ENCODE measurements at places on chromosomes 5 and 9.

DNA sequence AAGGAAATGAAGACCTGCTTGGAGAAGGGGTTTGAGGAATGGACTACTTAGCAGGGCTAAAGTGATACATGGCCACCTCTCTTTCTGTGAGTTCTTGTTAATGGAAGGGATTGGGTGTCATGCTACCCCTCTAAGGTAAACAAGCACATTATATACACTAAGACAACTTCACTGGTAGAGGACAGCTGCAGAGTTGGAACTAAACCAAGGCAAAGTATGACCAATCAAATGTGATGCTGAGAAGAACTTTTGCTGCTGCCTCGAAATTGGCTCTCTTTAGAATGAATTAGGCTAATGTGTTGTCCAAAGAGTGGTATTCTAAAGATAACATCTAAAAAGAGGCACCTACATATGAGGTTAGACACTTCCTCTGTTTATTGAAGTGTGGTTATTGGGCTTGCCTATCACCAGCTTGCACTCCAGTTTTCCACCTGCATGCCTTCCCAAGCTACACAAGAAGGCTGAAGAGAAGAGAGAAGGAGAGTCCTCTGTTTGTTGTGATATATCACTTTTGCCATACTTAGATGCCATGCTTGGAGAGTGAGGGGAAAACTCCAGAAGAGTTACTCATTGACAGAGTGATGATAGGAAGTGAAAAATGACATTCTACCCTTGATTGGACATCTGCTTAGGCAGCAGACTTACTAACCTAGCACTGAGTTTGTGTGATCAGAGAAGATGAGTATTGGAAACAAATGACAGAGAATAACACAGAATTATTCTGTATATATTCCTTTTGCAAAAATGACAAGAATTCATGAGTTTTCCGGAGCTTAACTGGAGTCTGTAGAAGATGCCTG is 536.1 kb downstream of the ZNF608 start:
- DNase-seq: no peak

DNA sequence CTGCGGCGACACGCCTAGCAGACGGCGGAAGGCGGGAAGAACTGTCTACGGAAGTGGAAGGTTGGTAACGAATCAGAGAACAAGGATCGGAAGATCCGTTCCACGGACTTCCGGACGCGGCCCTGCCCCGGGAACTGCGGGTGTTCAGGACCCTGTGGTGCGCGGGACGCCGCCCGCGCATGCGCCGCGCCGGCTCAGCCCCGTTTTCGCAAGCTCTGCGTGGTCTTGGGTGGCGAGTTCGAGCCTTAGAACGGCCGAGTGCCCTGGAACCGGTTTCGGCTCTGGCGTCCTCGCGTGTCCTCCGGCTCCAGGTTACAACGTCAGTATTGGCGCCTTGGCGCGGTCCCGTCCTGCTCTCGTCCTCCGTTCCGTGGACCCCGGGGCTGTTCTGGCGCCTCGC is 515 bp upstream of the RNU6ATAC start:
- no peak for DNase-seq

- DNase-seq: no peak
These were observed 69.0 kb downstream of the SCAMP1 start for GRCh38 chr5:78429332-78429980.

GRCh38 chr5:40569546-40570270 is 110.0 kb upstream of the PTGER4 start:
- no peak for DNase-seq

DNA sequence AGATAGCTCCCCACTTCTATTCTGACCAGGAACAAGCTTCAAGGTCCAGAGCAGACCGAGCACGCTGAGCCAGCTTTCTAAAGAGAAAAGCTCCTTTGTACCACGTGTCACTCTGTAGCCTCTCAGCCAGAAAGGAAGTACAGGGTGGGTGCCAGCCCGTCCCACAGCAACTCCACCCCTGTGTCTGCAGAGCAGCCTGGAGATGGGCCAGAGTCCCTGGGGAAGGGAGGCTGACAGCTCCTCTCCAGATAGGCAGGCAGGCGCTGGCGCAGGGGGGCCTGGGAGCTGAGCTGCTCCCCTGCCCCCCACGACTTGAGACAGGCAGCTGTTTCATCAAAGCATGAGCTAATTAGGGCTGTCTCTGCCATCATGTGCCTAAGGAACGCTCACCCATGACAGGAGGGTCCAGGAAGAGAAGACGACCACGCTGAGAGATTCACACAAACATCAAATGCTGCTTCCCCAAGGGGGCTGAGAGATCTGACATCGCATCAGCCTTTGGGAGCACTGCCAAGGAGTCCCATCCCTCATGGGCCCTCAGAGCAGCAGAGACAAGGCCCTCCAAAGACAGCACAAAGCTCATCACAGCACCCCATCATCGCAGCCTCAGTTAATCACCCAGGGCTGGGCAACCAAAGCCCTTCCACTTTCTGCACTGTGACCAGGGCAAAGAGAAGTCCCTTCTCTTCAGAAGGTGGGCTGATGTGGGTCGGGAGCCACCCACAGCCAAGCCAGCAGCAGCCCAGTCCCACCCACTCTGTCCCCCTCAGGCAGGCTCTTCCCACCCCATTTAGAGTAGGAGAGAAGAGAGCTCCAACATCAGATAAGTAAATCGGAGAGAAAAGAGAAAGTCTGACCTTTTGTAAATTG is 78.5 kb upstream of the LRRTM2 start:
- peak; percentile 98 for DNase-seq

- peak; percentile 46 for DNase-seq
These were observed 1.1 kb upstream of the PLEKHG4B start for GRCh38 chr5:90590-91547.

- DNase-seq: no peak
These were observed 10.7 kb downstream of the LOX start for GRCh38 chr5:122067390-122067789.

GRCh38 chr9:89021154-89021803 is 30.0 kb downstream of the S1PR3 start:
- DNase-seq: no peak

DNA sequence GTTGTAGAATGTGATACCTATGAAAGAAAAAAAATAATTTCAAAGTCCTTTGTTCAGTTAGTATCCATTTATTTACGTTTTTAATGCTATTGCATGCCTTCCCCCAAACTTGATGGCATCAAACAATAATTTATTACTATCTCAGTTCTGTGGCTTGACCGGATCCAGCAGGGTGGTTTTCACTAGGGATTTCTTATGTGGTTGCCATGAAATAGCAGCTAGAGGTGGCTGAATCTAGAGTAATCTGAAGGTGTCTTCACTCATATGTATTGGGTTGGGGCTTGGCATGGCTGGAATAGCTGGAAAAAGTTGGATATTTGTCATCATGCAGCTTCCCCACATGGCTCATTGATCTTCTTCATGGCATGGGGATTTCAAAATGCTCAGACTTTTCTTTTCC is 619.3 kb upstream of the ZNF608 start:
- no peak for DNase-seq

DNA sequence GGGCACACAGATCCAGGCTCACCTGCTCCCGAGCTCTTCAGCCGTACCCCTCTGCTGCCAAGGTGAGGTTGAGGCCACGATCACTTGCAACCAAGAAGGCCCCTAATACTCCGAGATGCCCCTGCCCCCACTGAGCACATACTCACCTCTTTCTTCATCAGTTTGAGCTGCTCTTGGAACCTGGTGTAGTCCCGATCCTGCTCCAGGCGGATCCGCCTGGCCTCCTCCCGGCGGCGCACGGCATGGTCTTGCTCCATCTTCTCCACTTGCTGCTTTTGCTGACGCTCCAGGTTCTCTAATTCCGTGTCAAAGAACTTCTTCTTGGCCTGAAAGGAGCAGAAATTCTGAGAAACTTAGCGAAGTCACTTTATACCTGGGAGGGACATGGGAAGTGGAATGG is 75.7 kb upstream of the FBXW11 start:
- DNase-seq: no peak

DNA sequence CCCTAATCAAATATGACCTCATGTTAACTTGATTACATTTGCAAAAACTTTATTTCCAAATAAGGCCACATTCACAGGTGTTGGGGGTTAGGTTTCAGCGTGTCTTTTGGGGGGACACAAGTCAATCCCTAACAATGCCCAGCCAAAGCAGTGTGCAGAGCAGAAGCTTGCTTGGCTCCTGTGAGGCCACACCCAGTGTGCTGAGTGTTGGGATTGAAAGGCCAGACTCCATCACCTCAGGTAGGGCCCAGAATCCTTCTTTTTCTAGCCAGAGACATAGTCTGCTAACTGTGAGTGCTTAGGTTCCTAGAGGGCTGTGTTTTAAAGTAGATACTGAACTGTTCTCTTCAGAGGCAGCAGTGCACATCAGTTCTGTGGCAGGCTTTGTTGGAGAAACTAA is 27.9 kb downstream of the KDM4C start:
- DNase-seq: no peak

DNA sequence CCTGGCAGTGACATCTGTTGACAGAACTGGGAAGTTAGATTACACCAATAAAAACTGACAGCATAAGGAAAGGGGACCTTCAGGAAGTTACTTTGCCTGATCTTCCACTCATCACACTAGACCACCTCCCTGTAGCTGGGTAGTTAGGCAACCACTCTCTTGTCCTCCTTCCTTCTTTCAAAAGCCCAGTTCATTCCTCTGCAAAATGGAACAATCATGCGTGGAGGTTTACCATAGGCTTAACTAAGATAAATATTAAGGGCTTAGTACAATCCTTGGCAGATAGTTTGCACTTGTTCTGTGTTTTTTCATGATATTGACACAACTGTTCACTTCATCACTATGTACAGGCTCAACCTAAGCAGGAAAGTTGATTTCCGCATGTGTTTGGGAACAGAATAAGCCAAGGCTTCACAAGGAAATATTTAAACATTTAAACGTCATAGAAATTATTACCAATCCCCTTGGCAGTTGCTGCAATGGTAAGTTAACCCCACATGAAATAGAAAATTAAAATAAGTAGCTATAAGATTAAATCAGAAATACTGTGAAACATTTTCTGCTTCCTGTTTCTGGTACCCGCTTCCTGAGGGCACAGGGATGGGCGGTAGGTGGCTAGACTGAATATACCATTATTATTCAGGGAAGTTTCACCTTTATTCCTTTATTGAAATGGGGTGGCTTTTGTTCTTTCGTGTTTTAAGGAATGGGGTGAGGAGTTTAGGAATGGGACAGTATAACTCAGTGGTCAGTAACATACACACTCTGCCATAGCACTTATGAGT is 9.9 kb upstream of the PTGER4 start:
- no peak for DNase-seq

- DNase-seq: no peak
These were observed 54.5 kb downstream of the GABBR2 start for GRCh38 chr9:98654247-98654646.

GRCh38 chr5:36006163-36006562 is 15.0 kb upstream of the UGT3A1 start:
- no peak for DNase-seq

GRCh38 chr5:32462618-32463017 is 18.1 kb upstream of the ZFR start:
- DNase-seq: no peak

DNA sequence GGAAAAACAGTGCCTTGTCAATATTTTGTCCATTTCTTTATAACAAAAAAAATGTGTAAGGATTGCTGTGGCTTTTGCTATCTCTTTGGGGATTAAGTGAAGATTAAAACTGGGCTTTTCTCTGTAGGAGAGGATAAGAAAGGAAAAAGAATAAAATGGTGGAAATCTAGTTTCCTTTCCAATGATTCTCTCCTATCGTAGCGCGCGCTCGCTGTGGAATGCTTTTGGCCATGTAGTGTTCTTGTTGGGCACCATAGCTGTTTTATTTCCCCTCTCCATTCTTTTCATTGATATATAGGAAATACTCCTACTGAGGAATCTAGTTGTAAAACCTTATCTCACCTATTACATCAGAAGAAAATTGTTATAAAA is 1.5 kb downstream of the STXBP1 start:
- DNase-seq: no peak

DNA sequence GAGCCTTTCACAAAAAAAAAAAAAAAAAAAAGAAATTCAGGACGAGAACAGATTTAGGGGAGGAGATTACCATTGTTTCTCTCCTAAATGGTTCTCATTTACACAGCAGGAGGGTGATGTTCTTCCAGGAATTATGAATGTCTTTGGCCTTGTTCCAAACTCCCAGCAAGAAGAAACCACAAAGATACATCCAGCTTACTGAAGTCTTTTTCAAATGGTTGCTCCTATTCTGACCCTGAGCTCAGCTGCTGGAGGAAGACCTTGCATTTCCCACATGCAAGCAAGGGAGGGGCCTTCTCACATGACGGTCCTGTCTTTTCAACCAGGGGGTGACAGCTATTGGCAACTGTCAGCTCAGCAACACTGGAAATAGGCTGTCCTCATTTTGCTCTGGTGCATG is 203.0 kb upstream of the VLDLR start:
- DNase-seq: peak; percentile 96

DNA sequence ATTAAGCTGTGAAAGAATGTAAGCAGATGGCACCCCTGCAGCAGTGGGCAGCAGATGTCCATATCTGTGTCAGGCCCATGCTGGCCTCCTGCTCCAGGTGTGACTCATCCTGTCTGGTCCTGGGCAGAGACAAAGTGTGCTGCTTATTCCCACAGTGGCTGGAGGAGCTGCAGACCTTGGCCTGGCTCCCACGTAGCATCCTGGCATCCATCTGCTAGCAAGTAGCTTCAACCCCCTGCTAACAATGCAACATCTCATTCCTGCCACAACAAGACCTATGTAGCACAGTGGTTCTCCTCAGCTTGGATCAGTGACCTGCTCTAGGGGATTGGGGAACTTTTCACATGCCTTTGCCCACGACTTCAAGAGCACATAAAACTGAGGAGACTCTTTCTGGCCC is 126.4 kb upstream of the SLC12A2 start:
- no peak for DNase-seq

DNA sequence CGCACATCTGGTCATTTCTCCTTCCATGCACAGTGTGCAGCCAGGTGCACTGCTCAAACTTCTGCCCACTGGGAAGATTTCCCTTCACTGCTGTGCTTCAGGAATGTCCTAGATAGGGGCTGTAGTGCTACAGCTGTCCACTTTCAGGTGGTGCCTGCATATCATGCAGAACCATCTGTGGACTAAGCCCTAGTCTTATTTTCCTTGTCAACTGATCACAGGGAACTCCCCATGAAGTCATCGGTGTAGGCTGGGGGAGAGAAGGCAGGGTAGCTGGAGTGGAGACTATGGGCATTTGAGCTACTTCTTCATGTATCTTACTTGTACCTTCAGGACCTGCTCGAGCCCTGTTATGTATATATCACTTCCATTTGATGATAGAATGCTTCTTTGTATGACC is 150.9 kb upstream of the PLCXD3 start:
- no peak for DNase-seq

DNA sequence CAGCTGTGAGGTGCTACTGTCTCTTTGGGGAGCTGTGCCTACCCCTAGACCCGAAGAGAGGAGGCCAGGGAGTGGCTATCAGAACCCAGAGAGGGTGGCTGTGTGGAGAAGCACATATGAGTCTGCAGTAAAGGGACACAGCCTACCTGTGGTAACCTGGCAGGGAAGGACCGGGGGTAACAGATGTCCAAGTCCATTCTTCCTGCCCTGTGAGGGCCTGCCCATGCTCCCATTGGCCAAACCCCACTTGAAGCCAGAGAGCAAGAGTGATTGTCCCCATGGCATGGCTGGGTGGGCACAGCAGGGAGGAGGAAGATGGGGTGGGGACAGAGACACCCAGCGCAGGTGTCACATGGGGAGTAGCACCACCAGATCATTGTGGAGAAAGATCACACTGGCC is 39.3 kb downstream of the BOD1 start:
- no peak for DNase-seq

GRCh38 chr5:174505621-174506020 is 218.8 kb upstream of the MSX2 start:
- DNase-seq: no peak

GRCh38 chr5:59559323-59559722 is 334.2 kb downstream of the PDE4D start:
- no peak for DNase-seq

GRCh38 chr5:121691478-121691877 is 160.2 kb upstream of the FTMT start:
- DNase-seq: no peak

All from COR-L47 (cell line).